ENCODE measurements at places on chromosomes 6 and 20.

DNA sequence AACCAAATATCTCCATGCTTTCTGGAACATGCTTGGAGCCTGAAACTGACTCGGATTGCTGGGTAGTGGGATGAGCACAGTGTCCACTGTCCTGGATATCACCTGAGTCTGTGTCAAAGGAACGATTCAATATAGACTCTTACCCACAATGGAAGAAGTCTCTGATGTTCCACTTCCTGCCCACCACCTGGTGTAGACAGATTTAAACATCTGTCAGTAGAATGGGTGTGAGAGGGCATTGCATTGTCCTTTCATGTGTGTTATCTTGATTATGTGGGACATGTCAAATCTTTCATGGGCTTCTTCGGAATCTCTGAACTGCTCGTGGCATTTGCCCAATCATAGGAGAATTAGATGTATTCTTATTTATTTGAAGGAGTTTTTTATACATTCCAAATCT is 20.8 kb downstream of the ULBP3 start:
- DNase-seq = no peak

DNA sequence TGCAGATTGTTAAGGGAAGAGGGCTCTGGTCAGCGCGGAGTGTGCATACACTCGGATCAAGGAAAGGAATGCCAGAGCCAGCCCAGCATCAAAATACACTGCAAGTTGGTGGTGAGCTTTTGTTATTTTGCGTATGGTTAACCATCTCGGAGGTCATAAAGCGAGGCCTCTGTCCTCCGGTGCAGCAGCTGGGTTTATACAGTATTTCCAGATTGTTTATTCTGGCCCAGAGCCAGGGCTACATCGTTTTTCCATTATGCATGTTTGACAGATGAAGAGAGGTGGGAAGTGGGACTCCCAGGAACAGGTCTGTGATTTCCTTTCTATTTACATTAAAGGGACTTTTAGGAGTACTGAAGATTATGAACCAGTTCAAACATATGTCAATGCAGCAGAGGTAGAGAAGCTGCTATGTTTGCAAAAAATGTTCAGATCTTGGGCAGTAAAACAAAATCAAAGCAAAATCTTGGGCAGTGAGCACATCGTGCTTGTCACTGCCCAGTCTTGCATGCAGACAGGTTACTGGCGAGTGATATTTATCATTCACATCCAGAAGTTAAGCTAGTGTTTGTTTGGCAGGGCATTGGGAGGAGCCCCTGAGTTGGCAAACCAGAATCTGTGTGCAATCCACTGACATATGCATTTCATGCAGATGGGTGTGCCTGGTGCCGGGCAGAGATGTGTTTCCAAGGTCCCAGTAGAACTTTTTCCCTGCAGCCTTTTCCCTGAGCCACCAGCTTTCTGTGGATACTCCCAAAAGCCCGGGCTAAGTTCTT is 256.3 kb upstream of the TAB2 start:
- DNase-seq = no peak

- DNase-seq = no peak
Measured at GRCh38 chr6:4336778-4337442, 201.5 kb upstream of the ECI2 start.

DNA sequence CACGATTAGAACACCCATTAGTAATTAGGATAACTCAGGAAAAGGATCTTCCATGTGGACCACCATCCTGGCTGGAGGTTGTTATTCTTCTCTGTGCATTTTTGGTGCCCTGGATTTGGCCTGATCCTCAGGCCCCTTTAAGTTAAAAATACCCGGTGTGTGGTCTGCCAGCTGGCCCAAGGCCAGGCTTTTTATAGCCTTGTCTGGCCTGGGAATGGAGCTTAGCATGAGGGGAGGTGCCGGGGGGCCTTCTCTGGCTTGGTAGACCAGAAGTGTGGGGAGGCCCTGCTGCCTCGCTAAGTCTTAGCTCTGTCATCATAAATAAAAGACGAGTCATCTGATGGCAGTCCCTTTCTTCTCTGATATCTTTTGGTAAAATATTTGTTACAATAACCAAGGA is 71.4 kb downstream of the ARID1B start:
- DNase-seq = no peak

- DNase-seq = no peak
Measured at GRCh38 chr6:28982476-28983266, 22.4 kb downstream of the ZNF311 start.

- no peak for DNase-seq
Measured at GRCh38 chr6:50056242-50056641, 6.5 kb upstream of the DEFB112 start.

DNA sequence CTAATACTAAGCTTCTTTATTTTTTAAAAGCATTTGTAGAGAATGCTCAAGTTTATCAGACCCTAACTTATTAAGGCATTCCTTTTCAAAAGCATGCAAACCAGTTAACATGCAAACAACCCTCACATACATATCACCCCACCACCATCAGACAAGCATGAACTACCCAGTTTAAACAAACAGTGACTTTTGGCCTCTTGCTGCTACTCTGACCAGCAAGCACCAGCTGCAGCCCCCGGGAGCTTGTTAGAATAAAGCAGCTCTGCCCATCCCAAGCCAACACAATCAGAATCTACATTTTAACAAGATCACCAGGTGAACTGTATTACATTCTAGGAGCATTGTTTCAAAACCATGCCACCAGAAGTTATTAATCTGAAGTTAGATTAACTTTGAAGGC is 5.9 kb upstream of the NUP153 start:
- DNase-seq = no peak

DNA sequence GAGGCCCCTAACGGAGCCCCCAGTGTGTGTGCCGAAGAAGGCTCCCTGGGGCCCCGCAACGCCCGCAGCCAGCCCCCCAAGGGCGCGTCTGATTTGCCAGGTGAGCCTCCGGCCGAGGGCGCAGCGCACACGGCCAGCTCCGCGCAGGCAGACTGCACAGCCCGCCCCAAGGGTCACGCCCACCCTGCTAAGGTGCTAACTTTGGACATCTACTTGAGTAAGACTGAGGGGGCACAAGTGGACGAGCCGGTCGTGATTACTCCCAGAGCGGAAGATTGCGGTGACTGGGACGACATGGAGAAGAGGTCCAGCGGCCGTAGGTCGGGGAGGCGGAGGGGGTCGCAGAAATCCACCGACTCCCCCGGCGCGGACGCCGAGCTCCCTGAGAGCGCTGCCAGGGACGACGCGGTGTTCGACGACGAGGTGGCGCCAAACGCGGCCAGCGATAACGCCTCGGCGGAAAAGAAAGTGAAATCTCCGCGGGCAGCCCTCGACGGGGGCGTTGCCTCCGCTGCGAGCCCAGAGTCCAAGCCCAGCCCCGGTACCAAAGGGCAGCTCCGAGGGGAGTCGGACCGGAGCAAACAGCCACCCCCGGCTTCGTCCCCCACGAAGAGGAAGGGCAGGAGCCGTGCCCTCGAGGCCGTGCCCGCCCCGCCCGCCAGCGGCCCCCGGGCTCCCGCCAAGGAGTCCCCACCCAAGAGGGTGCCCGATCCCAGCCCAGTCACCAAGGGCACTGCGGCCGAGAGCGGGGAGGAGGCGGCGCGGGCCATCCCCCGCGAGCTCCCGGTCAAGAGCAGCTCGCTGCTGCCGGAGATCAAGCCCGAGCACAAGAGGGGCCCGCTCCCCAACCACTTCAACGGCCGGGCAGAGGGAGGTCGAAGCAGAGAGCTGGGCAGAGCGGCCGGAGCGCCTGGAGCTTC is 117.0 kb downstream of the RTN4IP1 start:
- DNase-seq = peak; percentile 26

DNA sequence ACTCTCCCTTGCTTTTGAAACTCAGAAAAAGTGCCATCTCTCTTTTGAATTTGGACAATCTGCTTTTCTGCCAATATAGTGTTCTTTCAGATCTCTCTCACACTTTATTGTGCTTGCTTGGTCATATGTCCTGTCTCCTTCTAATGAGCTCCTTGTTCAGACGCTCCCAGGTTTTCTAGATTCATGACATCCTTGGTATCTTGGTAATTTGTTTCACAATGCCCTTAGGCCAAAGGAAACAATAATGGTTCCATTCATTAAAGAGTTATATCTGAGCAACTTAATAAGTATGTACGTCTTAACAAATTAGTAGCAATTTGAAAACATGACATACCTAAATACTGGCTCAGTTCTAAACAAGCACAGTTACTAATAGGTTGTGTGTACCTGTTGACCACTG is 293.4 kb upstream of the SPTLC3 start:
- DNase-seq = no peak

GRCh38 chr6:159086033-159086618 is 41.3 kb upstream of the TAGAP start:
- no peak for DNase-seq

DNA sequence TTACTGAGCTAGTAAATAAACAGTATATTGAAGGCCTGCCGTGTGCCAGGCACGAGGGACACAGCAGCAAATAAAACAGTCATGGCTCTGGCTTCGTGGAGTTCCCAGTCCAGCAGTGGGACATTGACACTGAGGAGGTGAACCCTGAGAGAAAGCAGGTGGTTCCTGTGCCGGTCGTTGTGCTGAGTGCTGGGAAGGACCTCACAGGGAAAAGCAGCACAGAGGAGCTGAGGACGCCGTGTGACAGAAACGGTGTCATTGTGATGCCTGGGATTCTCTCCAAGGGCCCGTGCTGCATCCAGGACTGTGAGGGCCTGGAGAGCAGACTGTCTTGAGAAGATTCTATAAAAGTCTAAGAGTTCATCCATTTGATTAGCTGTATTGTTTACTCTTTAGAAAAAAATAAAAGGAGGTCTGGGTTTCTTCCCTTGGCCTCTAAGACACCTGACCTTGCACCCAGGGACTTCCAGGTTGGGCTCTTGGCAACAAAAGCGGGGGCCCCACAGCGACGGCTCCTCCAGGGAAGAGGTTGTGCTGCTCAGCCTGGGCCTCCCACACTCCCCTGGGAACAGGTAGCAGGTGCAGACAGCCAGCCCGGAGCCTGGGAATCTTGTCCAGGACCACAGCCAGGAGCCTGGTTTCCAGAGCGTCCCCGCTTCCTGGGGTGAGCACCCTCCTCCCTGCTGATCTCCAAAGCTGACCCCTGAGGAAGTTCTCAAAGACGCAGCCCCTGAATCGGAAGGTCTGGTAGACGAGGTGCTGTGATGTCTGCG is 251.2 kb upstream of the PMEPA1 start:
- no peak for DNase-seq

DNA sequence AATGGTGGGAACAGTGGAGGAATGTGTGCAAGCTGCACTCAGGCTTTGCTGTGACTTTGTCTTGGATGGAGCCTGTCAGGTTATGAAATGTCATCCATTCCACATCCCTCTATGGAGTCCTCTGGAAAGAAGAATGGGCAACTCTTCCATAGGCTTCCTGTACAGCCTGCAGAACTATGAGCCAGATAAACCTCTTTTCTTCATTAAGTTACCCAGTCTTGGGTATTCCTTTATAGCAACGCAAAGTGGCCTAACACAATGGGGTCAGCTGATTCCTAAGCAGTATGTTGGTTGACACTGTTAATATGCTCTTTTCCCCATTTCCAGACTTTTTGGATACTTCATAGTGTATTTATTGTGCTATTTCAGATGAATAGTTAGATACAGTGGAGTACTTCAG is 75.8 kb upstream of the IYD start:
- DNase-seq = no peak

DNA sequence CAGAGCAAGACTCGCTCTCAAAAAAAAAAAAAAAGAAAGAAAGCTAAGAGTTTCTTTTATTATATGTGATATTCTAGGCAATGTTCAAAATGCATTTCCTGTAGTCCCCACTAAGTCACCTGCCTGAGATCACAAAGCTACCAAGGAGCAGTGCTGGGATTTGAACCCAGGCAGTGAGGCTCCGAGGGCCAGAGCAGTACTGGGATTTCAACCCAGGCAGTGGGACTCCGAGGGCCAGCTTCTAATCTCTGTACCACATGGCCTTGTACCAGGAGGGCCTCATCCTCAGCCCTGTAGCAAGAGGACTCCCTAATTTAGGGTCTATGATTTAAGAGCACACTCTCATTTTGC is 39.7 kb downstream of the ZMYND8 start:
- DNase-seq = no peak

GRCh38 chr20:51687108-51687507 is 81.1 kb downstream of the ATP9A start:
- no peak for DNase-seq

DNA sequence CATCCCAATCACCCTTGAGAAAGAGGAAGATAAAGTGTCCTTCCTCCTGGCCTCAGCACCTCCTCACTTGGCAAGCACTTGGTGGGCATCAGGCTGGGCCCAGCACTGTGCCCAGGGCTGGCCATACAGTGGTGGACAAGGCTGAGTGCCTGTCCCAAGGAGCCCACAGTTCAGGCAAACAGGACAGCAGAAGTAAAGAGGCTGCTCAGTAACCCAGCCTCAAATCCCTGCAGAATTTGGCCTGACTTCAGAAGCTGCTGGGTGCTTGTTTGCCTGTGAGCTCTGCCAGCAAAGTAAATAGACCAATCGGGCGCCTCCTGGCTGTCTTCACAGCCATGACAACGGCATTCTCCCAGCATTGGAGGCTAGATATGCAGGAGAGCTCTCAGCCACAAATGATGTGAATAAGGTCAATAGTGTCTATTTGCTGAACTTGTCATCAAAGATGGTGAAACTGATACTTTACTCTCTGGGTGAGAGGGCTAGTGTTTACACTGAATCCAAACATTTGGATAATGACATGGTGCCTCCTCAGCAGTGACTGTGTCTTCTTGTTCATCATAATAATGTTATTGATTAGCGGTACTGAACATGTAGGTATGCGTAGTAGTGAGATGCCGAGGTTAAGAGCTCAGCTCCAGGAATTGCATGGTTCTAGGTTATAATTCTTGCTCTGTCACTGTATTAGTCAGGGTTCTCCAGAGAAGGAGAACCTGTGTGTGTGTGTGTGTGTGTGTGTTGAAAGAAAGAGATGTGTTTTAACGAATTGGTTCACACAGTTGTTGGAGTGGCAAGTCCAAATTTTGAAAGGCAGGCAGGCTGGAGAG is 36.9 kb upstream of the FANCE start:
- peak; percentile 34 for DNase-seq

- DNase-seq = no peak
Measured at GRCh38 chr20:48483334-48484066, 344.3 kb downstream of the PREX1 start.

GRCh38 chr20:39935901-39936300 is 753.1 kb downstream of the MAFB start:
- DNase-seq = no peak

- no peak for DNase-seq
Measured at GRCh38 chr6:118565311-118565960, 17.3 kb downstream of the PLN start.

DNA sequence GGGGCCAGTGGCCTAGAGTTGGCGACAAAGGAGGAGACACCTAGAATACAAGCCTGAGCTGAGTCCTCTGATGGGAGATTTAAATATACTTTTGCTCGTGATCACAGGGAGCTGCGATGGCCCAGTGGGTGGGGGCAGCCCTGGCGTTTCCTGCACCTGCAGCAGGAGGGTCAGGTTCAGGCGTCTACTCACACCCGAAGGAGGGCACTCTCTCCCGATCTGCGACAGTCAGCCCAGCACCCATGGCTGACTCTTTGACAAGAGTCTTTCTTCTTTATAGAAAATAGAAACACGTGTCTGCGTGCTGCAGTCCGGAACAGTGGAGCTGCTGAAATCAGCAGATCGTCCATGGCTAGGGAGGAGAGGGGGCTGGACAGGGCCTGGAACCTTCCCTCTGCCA is 338.2 kb downstream of the CDH4 start:
- no peak for DNase-seq

- peak; percentile 8 for DNase-seq
Measured at GRCh38 chr6:18277237-18278006, 13.1 kb upstream of the DEK start.

All from neural crest cell (in vitro differentiated cells).